ENCODE measurements at places on chromosomes 1 and 21.
A peak's percentile ranks its signal among the peaks of the same experiment; 100 is the strongest.

DNA sequence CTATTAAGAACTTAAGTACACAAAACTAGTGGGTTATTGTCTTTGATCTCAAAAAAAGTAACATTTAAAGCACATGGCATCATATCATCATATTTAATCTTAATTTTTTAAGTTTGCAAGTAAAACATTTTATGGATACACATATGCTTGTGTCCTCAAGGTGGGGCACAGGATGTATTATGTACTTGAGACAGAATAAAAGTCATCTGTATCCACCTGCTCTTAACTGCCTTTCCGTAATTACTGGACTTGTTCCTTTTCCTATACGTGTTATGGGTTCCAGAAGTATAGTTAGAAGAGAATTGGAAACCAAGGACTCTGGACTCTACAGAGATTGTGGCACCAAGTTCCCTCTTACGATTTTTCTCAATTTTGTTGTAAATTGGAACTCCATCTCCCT lies 79.4 kb downstream of the FCRL5 start:
- DNase-seq, result no peak

- no peak for DNase-seq
Measured at GRCh38 chr1:72296501-72296900, 14.2 kb upstream of the NEGR1 start.

DNA sequence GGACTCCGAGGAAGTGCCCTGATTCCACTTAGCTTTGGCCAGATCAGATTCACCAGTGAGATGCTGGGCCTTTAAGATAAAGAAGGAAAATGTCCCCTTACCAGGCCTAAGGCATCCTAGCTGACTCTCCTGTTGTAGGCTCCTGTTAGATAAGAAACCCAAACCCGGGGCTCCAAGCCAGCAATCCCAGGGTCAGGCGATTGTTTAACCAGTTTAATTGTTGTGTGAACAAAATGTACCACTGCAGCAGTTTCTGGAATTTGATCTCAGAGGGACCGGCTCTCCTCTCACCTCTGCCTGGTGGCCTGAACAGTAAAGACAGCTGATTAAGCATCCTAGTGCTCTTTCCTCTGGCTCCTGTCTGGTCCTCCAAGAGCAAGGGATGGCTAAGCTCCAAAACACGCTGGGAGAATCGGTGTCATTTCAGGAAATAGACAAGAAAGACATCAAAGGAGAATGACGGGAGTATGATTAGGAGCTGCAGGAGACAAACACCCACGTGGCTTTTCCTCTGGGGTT lies 9.3 kb upstream of the KLHDC8A start:
- no peak for DNase-seq

DNA sequence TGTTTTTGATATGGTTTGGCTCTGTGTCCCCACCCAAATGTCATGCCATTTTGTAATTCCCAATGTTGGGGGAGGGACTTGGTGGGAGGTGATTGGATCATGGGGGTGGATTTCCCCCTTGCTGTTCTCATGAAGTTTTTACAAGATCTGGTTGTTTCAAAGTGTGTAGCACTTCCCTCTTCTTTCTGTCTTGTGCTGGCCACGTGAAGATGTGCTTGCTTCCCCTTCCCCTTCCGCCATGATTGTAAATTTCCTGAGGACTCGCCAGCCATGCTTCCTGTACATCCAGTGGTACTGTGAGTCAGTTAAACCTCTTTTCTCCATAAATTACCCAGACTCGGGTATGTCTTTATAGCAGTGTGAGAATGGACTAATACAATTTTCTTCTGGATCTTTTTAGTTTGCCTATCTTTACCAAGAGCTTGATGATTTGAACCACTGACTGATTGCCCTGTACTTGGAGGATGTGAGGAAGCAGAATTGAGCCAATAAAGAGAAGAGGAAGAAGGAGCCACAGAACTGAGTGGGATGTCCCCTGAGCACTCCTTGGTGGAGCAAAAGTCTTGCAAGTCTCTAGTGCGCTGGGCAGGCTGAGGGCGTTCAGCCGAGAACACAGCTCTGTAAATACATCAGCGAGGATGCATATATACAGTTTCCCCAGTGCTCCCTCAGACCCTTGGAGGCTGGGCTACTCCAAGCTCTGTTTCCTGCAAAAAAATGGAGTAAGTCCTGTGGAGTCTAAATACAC lies 102.6 kb downstream of the CYYR1 start:
- no peak for DNase-seq

DNA sequence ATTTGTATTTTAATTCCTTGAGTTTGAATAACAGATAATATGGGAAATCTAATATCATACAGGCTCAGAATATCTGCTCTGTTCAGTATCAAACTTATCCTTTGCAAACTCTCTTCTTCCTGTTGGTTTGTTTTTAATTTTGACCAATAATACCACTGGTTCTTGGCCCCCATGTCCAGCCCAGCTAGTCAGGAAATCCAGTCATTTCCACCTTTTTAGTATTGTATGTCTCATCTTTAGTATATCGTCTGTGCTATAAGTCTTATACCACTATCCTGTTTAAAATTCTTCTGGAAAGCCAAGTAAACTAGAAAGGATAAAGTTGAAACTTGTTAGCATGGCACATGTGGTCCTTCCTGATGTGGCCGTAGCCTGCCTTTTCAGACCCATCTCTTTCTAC lies 10.7 kb downstream of the SCCPDH start:
- DNase-seq, result peak; percentile 4

DNA sequence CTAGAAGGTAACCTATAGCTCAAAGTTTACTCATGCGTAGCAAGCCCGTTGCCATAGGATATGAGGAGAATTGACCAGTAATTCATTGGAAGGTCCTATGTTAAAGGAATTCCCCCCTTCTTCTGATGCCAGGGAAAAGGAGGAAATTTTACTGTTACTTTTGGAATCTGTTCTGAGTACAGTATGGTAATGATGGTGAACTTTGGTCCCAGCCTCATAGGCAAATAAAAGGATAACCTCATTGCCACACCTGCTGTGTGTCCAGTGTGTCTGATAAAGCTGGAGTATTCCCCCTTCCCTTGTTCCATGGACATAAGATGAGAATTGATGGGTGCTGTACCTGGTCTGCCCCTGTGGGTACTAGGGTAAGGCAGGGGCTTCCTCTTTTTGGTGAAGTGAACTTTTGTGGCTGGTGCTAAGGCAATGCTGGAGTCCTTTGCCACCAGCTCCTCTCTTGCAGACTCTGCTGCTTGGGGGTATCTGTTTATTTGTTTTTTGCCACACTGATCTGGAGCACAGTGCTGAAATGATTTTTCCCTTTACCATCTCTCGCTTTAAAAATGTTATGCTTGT lies 22.2 kb downstream of the MPZ start:
- no peak for DNase-seq

DNA sequence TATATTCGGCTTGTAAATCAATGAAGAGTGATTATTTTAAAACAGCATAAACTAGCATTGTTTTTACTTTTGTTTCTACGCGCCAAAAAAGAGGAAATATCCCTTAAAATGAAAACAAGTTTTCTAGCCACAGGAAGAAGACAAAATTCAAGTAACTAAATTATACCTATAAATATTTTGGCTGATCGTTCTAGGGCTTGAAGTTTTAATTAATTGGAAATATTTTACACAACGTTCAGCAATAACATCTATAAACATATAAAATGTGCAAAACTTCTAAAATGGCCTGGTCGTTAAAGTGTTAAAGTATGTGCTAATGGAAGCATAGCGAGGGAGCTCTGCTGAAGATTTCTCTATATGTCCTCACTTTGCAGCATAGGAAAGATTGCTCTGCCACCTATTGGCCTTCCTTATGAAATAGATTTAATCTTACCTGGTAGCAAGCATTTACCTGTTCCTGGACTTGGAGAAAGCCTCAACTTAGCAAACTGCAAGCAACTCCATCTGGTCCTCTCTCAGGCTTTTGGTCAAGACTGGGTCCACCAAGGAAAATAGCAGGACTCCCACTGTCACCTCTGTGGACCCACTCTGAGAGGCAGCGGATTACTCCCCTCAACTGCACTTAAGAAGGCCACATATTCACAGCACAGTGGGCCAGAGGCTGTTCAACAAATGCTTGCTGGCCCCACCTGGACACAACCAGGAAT lies 351.3 kb upstream of the RUNX1 start:
- peak; percentile 89 for DNase-seq

GRCh38 chr1:119136401-119136800 lies 4.1 kb downstream of the WARS2 start:
- no peak for DNase-seq

DNA sequence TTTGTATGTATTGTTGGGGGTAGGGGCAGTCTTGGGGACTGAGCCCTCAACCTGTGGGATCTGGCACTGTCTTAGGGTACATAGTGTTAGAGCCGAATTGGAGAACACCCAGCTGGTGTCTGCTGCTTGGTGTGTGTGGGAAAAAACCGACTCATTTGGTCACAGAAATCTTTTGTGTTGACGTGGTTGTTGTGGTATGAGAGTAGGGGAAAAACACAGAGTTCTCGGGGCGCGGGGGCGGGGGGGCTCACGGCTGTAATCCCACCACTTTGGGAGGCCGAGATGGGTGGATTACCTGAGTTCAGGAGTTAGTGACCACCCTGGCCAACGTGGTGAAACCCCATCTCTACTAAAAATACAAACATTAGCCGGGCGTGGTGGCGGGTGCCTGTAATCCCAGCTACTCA lies 15.3 kb upstream of the SRSF10 start:
- no peak for DNase-seq

DNA sequence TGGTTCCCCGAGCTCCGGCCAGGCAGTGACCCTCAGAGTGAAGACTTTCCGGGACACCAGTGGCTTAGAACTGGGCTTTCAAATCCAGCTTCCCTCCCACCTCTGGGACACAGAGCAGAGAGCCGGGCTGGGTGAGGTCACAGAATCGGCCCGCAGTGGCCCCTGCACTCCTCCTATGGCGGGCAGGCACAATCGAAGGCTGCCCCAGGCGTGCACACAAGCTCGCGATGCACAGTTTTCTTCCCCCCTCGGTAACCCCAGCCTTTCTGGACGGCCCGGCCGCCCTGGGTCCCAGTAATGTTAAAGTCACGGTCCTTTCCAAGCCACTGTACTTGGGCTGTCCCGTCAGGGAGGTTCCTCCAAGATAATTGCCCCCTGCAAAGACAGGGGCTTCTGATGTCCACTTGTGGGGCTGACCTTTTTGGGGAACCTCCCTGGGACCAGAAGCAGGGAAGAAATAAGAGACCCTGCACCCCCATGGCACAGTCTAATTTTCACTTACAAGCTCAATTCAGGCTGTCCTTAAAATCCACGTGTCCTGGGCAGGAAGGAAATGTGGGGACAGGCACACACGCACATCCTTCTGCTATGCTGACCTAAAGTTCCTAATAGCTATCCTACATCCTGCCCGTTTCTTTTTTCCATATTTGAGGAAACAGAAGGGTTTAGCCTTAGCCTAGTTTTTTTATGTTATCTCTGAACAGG lies 13.7 kb downstream of the TFF3 start:
- no peak for DNase-seq

- DNase-seq, result no peak
Measured at GRCh38 chr21:27764056-27764455, 797.2 kb upstream of the ADAMTS5 start.

DNA sequence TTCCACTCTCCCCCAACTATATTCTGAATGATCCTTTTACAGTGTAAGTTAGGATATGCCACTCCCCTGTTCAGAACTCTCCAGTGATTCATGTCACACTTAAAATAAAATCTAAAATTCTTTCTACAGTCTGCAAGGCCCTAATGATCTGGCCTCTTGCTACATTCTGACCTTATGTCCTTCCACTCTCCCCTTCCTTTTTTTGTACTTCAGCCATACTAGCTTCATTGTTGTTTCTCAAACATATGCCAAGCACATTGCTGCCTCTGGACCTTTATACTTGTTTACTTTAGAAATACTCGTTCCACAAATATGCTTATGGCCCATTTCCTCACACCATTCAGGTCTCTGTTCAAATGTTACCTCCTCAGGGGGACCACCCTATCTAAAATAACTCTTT lies 14.8 kb upstream of the PSMA5 start:
- DNase-seq, result no peak

GRCh38 chr1:32028746-32029145 lies 15.1 kb downstream of the KHDRBS1 start:
- no peak for DNase-seq

DNA sequence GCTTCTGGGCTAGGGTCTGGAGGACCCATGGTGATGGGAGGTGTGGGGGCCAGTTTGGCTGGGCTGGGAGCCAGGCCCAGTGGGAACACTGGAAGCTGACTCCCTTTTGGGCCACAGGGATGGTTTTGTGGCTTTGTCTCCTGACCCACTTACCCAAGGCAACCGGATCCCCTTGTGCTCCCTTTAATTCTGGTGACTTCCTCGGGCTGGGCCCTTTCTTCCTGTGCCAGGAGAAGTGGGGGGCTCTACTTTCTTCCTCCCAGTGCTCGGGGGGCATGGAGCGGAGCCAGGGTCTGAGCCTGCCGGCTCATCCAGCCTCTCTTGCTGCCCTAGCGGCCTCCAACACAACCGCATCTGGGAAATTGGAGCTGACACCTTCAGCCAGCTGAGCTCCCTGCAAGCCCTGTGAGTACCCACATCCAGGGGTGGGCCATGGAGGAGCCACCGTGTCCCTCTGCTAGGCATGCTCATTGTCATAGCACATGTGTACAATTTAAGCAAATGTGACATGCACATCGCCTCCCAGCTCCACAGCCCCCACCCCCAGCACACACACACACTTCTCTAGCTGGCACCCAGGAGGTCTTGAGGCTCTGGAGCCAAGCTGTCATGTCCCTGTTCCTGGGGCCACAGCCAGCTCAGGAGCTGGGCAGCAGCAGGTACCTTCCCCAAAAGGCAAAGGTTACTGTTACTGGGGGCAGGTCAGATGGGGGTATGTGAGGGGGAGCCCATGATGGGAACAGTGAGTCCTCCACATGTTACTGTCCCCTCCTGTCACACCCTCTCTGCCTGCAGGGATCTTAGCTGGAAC lies 35.0 kb downstream of the UBE2T start:
- no peak for DNase-seq

GRCh38 chr21:35609263-35609662 lies 451.1 kb downstream of the SETD4 start:
- DNase-seq, result no peak

- no peak for DNase-seq
Measured at GRCh38 chr1:3924825-3925220, 24.8 kb upstream of the C1orf174 start.

- DNase-seq, result no peak
Measured at GRCh38 chr21:39776589-39776988, 31.6 kb downstream of the IGSF5 start.

DNA sequence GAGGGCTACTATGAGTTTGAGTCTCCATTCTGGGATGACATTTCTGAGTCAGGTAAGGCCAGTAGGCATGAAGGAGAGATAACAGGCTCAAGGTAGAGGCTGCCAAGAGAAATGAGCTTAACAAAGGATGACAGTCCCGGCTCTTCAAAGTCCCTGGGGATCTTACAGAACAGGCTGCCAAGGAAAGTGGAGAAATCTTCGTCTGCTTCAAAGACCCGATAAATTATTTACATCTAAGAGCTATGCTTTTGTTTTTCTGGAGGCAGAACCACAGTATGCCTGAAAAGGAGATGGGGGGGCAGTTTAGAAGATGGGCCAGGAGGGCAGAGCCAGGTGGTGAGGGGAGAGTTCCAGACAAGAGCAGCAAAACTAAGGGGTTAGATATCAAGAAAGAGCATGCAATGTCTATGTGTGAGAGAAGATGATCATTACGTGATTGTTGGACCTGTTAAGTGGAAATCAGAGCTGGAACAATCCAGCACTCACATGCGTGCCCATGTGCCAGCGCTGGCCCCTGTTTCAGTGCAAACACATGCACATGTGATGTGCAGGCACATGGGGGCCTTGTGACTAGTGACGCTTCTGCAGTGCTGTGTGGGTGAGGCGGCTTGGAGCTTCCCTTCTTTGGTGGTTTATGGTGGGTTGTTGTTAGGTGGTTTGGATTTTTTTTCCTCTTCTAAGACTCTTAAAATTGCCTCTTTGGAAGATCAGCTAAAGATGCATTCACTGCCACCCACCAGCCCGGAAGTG lies 25.7 kb downstream of the CAMK1G start:
- DNase-seq, result no peak

Data from MM.1S (cell line).